AG08396 (cell line): ENCODE measurements at places on chromosomes 11 and 22.

GRCh38 chr11:15434529-15434928, 319.8 kb downstream of the INSC start:
- DNase-seq, result no peak

- DNase-seq, result no peak
Measured at GRCh38 chr22:46250783-46251125, 661 bp upstream of the CDPF1 start.

- DNase-seq, result no peak
Measured at GRCh38 chr11:20248871-20249270, 88.6 kb upstream of the DBX1 start.

DNA sequence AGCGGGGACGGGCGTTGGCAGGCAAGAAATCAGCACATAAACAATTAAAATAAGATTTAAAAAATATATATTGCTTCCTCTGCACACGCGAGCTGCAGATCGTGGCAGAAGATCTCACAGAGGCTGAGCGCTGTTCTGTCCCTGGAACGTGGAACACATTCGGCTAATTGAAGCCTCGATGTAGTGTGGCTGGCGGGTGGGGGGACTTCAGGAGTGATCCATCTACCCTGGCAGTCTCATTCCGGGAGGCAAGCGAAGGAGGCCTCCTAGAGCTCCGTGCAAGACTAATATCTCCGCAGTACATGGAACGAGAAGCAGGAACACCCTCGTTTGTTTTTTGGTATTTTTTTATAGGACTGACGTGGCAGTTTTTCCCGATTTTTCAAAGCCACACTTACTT, 402.4 kb downstream of the MN1 start:
- DNase-seq, result peak; percentile 13

DNA sequence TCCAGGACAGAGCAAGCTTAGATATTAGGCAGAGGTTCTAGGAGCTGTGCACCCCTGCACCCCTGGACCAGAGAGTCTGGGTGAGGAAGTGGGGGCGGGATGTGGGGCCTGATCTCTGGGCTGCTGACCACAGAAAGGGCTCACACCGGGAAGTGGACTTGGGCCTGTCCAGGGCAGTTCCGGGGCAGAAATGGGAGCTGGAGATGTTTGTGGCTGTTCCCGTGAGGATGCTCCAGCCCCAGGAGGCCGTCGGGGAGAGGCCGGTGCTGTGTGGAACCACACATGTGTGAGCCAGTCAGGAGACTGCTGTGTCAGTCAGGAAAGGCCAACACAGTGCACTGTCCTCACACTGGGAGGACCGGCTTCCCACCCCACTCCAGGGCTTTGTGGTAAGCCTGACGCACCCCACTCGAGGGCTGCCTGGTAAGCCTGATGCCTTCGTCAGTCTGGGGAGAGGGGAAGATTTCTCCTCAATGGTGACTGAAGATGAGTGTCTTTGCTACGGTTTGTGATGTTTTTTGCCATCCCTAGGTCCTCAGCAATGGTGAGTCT, 741.0 kb downstream of the BRD1 start:
- no peak for DNase-seq

DNA sequence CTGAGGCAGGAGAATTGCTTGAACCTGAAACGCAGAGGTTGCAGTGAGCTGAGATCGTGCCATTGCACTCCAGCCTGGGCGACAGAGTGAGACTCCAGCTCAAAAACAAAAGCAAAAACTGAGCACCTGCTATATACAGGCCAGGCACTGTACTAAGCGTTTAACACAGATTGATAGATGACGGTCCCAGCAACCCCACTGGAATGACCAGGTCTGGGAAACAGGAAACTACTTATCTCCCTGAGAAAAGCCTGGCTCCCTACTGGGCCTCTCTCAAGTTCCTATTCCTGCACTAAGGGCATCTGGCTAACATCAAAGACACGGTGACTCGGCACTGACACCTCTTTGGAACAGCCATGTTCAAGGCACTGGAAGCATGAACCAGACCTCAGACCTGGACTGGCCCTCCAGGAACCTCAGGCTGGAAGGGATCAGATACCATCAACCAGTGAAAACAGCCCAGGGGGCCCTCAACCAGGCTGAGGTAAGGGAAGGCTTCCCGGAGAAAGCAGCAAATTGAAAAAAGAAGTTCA, 16.6 kb downstream of the ARAP1 start:
- peak; percentile 64 for DNase-seq
